ENCODE measurements at places on chromosomes 7 and 10.

GRCh38 chr7:21746949-21747348 is 198.8 kb downstream of the CDCA7L start:
- DNase-seq, result no peak

GRCh38 chr10:33355274-33355673 is 20.8 kb upstream of the NRP1 start:
- no peak for DNase-seq

- DNase-seq, result no peak
Observed at GRCh38 chr10:70846795-70847194, 31.0 kb downstream of the SGPL1 start.

GRCh38 chr7:142482891-142483658 is 225.2 kb upstream of the PRSS58 start:
- no peak for DNase-seq

- DNase-seq, result no peak
Observed at GRCh38 chr7:277228-277627, 12.7 kb upstream of the FOXL3 start.

GRCh38 chr10:52066383-52066782 is 247.7 kb upstream of the DKK1 start:
- DNase-seq, result no peak
